ENCODE measurements at places on chromosomes 5 and 9. TPM values are rescaled to one million over a fixed set of nuclear protein-coding genes. Genes with fewer than 3 reads are reported as not detected.

DNA sequence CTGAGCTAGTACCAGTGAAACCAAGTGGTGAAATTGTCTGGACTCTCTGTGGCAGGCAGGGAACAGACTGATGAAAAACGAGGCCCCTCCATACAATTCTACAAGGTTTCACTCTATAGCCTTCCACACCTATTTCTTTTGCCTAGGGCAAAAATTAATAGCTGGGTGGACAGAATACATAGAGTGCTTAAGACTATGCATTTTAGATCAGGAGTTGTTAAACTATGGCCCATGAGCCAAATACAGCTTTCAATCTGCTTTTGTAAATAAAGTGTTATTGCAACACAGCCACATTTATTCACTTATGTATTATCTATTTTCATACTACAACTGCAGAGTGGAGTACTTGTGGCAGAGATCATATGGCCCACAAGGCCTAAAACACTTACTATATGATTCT is 45.2 kb downstream of the SH3TC2 start:
- no peak for DNase-seq

DNA sequence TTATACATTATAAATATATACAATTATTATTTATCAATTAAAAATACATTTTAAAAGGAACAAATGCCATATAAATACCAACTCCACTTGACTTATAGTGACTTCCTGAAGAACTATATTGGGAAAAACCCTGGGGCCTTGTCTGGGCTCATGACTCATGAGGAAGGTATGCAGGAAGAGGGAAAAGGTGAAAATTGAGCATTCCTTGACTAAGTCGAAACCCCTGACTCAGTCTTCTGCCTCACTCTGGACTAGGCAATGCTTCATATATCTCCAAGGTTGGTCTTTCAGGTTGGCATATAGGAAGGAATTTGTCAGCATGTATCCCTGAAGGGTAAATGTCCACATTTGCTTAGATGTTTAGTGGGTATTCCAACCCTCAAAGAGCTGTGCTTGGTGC is 78.5 kb downstream of the SH3TC2 start:
- DNase-seq: no peak

GRCh38 chr9:35000535-35001284 is 11.2 kb downstream of the DNAJB5 start:
- no peak for DNase-seq

- DNase-seq: peak; percentile 18
Measured at GRCh38 chr5:39547553-39548154, 122.9 kb upstream of the DAB2 start.

DNA sequence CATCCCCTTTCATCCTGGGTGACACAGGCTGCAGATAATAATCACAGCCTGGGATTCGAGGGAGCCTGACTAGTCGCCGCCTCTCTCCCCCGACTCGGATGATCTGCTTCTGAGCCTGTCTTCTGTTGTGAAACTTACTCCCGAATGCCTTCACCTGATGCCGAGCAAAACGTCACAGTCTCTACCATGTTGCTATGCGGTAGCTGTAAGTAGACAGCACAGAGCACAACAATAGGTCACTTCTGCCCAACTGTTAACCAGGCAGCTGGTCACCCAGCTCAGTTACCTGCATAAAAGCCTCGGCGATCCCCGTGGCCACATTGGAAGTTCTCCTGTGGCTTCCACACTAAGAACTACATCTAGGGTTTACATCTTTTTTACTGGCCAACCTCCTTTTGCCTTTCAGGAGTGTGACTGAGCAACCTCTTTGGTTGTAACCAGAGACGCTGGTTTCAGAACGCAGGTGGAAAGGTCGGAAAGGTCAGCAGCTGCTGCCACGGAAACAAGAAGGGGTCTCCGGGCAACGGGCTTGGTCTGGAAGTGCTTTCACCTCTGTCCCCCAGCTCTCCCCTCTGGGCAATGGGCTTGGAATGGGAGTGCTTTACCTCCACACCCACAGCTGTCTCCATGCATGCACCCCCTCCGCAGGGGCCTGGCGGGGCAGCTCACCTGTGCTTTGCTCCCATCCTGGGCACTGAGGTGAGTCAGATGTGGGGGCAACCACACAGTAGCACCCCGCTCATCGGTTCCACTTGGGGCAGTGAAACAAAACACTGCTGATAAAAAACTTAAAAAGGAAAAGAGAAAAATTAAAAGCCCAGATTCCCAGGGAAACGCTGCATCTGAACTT is 7.6 kb upstream of the PPP1R26 start:
- DNase-seq: no peak

GRCh38 chr5:29889051-29889450 is 1304.4 kb upstream of the CDH6 start:
- no peak for DNase-seq

DNA sequence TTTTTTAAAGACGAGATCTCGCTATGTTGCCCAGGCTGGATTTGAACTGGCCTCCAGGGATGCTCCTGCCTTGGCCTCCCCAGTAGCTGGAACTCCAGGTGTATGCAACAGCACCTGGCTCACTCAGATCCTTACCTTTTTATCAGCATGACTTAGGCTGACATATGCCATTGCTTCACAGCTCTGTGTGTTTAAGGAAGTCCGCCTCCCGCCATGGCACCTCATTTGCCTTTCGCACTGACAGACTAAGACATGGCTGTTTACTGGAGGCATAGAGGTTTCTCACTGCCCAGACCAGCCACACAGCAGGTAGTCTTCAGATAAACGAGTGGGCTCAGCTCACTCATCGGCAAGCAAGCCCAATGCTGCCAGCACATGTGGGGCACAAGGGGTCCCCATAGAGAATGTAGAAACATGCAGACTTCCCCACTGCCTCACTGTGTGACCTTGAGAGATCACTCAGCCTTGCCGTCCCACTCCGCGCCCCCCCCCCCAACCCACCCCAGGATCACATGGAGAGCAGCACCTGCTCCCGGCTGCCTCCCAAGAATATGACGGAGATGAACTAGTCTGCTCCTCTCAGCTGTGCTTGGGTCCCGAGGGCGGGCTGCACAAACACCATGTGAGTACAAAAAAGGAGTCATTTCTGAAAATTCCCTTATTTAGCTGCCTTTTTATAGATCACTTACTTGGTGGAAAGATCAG is 62.8 kb downstream of the DCP2 start:
- no peak for DNase-seq

- no peak for DNase-seq
Measured at GRCh38 chr5:109350537-109351270, 59.1 kb downstream of the PJA2 start.

GRCh38 chr9:13994240-13994639 is 319.7 kb downstream of the NFIB start:
- no peak for DNase-seq

DNA sequence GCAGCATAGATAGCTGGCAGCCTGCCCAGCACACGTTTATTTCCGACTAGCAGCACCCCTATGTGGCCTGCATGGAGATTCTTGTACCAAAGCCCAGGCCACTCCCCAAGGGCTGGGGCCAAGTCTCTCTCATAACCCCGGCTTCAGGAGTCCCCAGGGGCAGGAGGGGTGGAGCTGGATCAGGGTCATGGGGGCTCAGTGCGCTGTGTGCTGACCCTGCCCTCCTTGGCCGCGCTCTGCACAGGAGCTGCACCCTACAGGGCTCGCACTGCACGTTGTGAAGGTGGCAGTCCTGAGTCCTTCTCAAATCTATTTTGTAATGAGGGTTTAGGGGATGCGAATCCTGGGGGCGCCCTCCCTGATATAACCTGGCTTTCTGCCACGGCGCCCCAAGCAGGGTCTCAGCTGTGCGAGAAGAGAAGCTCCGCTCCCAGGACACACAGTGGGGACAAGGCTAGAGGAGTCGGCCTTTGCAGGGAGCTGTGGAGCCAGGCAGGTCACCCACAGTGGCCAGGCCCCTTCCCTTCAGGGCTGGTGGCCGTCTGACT is 28.6 kb downstream of the NKD2 start:
- no peak for DNase-seq

DNA sequence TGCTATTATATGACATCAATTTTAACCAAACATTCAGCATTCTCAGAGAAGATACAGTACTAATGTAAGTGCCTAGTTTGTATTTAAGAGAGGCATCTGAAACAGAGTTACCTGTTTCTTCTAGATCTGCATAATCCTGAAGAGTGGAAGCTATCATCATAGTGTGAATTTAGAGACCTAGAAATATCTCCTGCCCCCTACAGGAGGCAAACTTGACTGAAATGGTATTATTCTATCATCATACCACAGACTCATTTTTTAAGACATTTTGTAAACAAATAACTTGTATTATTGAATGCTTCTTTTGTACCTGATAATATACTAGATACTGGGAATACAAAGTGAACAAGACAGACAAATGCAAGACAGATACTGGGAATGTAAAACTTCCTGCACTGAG is 216.8 kb upstream of the RPS23 start:
- DNase-seq: no peak

DNA sequence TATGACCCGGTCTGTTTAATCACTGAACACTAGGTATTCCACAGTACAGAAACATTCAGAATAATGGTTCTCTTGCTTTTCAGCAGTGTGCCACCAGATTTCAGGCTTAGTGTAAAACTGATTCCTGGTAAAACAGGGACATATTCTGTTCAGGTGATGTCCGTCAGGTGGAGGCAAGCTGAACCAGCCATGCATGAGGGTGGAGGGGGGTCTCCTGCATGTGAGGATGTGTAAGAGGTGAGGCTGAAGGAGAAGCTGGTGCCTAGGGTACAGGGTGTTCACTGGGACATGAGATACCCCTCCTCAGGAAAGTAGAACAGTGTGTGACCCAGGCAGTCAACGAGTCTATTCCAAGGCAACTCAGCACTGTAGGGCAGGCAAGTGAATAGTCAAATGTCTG is 563.9 kb downstream of the BNC2 start:
- DNase-seq: no peak

GRCh38 chr5:11311272-11311671 is 550.2 kb upstream of the DAP start:
- DNase-seq: no peak

- DNase-seq: no peak
Measured at GRCh38 chr9:38094165-38094564, 25.1 kb upstream of the SHB start.

BAG1 gene
- total RNA-seq: 50.0 TPM

CDX1 gene
- total RNA-seq: 0.85 TPM

GADD45G gene
- 6.9 TPM for total RNA-seq

POLE3 gene
- total RNA-seq: 78.9 TPM

SOX30 gene
- 0.24 TPM for total RNA-seq

CCDC171 gene
- 13.9 TPM for total RNA-seq

QRFP gene
- total RNA-seq: 0.05 TPM

PPP1R2B gene
- total RNA-seq: 0.14 TPM

FBXO38 gene
- total RNA-seq: 49.9 TPM

SLC6A3 gene
- 0.33 TPM for total RNA-seq

TRIP13 gene
- total RNA-seq: 12.9 TPM

Measured in thymus (tissue), 14 donors.